ENCODE measurements at places on chromosomes 16 and 17. TPM values are rescaled to one million over a fixed set of nuclear protein-coding genes. Genes with fewer than 3 reads are reported as not detected.

DNA sequence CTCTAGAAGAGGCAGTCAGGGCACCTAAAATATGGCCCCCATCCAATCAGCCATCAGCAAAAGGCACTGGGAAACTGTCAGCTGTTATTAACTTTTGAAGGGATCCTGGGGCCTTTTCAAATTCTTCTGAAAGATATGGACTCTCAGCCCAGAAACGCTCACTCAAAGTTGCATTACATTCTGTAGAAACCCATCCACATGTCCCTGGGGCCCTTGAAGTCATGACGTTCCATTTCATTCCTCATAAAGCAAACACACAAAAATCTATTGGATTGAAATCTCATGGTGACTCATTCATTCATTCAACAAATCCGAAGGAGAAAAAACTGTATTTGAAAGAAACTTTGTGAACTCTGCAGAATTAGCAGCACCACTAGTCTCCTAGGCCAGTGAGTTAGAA, 215.3 kb downstream of the C16orf95 start:
- no peak for DNase-seq

DNA sequence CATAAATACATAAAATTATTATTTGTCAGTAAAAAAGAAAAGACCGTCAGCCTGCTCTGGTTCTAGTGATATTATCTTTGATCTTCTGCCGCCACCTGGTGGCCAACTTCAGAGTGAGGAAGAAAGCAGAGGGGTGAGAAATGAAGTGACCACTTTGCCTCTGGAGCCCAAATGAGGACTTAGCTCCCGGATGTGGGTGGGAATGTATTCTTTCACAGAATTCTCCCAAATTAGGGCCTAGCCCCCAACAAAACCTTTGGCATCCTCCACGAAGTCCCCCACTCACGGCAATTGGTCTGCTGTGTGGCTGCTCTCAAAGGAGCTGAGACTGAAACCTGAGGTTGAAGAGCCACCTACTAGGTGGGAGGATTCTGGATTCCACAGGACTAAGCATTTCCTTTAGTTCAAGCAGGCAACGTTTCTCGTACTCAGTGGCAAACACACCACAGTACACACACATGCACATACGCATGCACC, 4.9 kb upstream of the ZNF267 start:
- peak; percentile 78 for DNase-seq

- no peak for DNase-seq
These were observed 17.1 kb upstream of the FAM83G start for GRCh38 chr17:19021622-19022083.

GRCh38 chr16:86951831-86952598, 365.2 kb downstream of the C16orf95 start:
- no peak for DNase-seq

DNA sequence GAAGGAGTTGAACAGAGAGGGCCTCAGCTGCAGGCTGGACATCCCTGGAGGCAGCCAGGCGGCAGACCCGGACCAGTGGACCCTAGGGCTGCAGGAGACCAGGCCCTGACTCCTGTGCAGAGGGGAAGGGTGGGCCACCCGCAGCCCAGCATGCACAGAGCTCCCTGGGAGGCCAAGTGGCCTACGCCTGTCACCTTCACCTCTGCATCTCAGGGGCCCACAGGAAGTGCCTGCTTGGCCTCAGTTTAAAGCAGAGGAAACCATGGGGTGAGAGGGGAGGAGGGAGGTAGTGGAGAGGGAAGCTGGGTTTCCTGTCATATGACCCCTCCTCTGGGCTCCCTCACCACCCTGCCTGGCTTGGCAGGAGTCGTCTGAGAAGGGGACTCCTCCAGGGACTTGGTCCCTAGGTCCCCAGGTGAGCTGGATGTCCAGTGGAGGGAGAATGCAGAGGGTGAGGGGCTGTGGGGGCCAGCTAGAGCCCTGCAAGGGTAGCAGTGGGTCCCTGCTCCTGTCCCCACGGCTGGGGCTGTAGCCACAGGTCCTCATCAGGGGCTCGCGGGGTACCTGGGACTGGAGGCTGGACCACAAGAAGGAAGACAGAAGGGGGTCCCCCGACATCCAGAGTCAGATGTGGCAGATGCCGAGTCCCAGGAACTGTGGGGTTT, at the start of gene TMC8:
Gene TMC8, plus strand, starts transcription at position 335 of the 665 bp plus-strand sequence. CDS start 818 bp downstream, outside the sequence.
- DNase-seq: no peak

Gene DRC7
- total RNA-seq: 2.2 TPM

Measured in dorsolateral prefrontal cortex (tissue), 122 donors.